ENCODE measurements at places on chromosomes 11 and 22.

GRCh38 chr11:79259800-79260199, 181.0 kb downstream of the TENM4 start:
- DNase-seq, result no peak

DNA sequence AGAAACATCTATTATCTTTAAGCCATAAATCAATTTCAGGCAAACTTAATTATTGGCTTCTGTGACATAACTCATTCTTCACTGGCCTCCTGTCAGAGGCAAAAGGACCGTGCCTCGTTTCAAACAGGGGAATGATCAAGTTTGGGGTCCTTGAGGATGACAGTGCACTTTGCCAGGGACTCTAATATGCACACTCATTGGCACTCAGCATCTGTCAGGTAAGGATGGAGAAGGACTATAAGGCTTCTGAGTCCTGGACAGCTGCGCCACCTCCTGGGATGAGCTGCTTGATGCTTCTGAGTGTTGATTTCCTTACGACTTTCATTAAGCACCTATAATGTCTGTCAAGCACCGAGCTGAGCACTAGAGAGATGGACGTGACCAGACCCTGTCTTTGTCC, 20.2 kb downstream of the BPIFC start:
- DNase-seq, result no peak

- no peak for DNase-seq
Measured at GRCh38 chr11:39327302-39327701, 2132.2 kb downstream of the LRRC4C start.

DNA sequence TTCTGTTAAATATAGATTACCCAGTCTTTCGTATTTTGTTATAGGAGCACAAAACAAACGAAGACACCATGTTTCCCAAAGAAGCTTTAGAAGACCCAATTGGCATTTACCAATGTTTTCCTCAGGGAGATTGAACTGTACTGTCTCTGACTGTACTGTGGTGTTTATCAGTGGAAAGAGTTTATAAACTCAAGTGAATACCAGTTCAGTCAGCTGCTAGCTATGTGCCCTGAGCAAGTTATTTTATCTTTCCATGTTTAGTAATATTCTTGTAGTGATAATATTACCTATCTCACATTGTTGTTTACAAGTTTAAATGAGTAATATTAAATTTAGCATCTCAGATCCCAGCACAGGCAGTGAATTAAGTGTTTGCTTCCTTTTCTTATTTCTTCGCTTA, 773.2 kb downstream of the KCNA4 start:
- no peak for DNase-seq

GRCh38 chr22:37726241-37726887, 29.5 kb downstream of the TRIOBP start:
- no peak for DNase-seq

DNA sequence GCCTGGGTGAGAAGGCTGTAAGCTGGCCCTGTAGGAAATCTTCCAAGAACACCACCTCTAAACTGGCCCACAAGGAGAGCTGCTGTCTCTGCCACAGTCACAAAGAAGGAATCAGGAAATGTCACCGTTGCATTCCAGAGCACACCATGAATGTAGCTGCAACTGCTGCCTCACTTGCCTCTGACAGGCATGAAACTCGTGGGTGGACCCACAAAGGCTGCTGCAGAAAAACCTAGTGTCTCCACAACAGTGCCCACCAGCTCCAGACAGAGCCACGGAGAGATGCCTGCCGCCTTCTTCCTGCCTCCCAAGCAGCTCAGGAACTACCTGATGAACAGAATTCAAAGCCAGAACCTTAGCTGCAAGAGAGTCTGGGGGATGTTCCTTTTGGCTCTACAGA, 10.5 kb downstream of the DNAJB13 start:
- DNase-seq, result no peak

DNA sequence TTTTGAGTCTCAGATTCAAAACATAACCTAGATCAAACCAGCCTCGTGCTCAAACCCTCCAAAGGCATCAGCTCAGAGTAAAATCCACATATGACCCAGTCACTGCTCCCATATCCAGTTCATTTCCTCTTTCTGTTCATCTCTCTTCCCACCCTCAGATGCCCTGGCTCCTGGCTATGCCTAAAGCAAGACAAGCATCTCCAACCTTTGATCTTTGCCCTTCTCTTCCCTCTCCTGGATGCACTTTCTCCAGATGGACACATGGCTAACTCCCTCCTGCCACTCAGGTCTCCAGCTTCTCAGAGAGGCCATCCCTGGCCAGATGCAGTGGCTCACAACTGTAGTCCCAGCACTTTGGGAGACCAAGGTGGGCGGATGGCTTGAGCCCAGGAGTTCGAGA, 14.3 kb upstream of the CREB3L1 start:
- no peak for DNase-seq

- no peak for DNase-seq
Measured at GRCh38 chr11:88208745-88209144, 33.5 kb upstream of the RAB38 start.

GRCh38 chr11:8989453-8989852, 14.3 kb downstream of the NRIP3 start:
- no peak for DNase-seq

GRCh38 chr11:35078470-35078735, 60.6 kb upstream of the CD44 start:
- DNase-seq, result no peak

DNA sequence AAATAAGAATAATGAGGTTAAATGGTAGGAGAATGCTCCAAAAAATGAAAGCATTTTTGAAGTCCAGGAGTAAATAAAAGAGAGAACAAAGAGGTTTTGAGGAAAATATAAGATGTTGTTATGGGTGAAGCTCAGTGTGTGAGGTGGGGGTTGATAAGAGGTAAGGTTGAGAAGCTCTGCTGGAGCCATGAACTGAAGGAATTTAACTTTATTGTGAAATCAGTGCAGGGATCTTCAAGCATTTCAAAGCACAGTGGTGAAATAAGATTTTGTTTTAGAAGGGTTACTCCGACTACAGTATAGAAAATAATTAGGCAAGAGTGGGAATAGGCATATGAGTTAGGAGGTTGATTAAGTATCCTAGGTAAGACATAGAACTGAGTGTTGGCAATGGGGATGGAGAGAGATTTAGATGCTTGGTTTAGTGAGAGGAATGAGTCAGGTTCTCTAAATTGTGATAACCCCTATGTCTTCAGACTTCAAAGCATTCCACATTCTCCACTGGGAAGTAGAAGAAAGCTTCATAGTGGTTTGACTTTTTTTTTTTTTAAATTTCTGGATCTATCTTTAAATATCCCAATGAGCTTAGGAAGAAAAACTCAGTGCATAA, 403.2 kb downstream of the AASDHPPT start:
- no peak for DNase-seq

DNA sequence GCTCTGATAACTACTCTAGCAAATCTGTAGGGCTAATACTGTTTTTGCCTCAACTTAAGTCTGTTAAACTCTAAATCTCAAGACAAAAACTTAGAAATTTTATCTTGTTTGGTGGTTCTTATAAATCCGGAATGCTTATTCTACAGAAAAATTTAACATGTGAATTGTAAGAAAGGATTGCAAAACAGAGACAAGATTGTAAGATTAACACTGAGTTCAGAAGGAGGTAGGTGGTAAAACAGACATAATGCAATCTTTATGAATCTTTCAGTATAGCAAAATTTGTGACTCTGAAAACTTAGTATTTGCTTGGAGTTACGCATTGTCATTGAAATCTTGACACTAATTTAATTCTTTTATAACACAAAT, 263.9 kb downstream of the SBF2 start:
- no peak for DNase-seq

GRCh38 chr22:45709866-45710265, 38.2 kb downstream of the ATXN10 start:
- no peak for DNase-seq

DNA sequence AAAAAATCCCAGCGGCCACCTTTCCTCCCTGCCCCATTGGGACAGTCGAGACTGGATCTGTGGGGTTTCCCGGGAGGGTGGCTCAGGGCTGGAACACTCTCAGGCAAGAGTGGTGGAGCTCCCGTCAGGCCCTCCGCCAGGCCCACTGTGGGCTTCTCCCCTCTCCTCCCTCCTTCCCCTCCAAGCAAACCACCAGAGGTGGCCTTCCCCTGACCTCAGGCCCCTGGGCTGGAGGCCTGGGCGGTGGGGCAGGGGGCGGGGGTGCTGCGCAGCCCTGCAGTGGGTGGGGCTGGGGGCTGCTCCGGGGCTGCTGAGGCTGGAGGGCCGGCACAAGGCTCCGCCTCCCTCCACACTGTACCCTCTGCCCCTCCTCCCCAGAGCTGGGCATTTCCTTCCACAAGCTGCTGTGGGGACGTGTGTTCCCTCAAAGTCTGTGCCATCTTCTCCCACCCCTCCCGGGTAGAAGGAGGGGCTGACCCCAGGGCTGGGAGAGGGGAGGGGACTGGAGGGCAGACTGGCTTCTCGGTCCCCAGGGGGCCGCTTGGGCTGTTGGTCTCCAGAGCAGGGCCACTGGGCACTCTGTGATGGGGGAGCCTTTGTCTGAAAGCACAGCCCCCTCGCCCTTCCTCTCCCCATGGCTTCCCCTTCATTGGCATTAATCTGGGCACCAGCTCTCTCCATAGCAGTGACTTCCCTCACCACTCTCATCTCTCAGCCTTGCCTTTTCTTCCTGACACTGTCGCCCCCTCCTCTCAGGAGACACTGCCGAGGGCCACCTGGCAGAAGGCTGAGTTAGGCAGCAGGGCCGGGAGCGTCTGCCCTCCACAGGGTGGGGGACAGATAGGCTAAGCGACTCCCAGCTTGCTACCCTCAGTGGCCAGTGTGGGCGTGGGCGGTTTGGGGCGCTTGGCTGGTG, 7.1 kb downstream of the RCOR2 start:
- DNase-seq, result no peak

All from stimulated activated CD8-positive, alpha-beta memory T cell treated with anti-CD3 and anti-CD28 coated beads, Interleukin-7, amount 100 ng/mL, for 1 hour (primary cell).